Esophagus squamous epithelium (tissue), 5 donors: ENCODE measurements at places on chromosomes 3 and 15.

GRCh38 chr3:36317915-36318314, 62.4 kb upstream of the STAC start:
- DNase-seq = no peak

- DNase-seq = no peak
Measured at GRCh38 chr3:139574026-139574947, 34.7 kb upstream of the RBP1 start.

- no peak for DNase-seq
Measured at GRCh38 chr3:32017286-32017685, 35.7 kb downstream of the ZNF860 start.

DNA sequence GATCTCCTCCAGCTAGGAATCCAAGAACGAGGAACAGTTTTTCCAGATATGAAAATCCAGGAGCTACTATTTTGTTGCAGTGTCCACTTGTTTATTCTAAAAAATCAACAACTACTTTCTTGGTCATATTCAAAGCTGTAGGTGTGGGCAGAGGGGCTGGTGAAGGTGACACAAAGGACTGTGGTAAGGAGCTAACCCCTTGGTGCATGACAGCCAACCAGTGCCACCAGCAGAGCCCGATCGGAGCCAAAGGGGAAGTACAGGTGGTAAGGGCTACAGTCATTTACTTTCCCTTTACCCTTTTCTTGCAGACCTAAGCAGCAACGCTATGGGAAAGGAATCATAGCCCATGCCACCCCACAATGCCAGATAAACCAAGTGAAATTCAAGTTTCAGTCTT, 30.7 kb downstream of the PLA1A start:
- DNase-seq = no peak

- no peak for DNase-seq
Measured at GRCh38 chr15:77186594-77187011, 115.7 kb upstream of the TSPAN3 start.

GRCh38 chr15:51077221-51078153, 17.2 kb downstream of the TNFAIP8L3 start:
- DNase-seq = no peak

GRCh38 chr15:76201536-76202255, 109.6 kb downstream of the ETFA start:
- DNase-seq = no peak

DNA sequence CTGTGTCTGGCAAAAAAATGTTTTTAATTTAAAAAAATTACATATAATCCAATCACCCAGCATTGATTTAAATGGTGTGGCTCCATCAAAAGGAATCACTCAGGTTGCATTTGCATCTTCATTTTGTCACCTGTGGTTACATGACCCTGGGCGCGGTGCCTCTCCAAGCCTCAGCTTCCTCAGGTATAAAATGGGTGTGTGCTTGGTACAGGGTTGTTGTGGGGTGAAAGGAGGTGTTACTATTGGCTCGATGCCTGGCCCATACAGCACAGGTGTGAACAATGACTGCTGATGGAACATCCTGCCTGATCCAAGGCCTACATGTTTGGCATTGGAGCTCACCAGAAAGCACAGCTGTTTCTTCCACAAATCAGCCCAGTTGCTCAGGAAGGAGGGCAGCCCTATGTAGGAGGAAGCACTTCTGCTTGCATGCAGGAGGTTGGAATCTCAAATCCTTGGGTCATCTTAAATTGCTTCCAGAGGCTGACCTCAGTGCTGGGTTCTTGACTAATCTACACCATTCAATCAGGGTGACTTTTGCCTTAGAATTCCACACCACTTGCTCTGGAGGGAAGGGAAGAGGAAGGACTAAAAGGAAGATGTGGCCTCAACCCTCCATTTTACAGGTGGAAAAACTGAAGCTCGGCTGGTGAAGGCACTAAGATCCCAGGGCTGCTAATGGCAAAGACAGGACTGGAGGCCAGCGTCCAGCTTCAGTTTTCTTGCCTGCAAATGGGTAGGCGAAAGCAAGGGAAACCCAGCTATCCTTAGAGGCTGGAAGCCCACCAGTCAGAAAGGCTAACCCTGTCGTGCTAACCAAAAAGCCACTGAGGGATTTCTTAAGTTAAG, 31.7 kb downstream of the BHLHE40 start:
- no peak for DNase-seq

- DNase-seq = no peak
Measured at GRCh38 chr15:77607111-77607893, 25.4 kb downstream of the LINGO1 start.

DNA sequence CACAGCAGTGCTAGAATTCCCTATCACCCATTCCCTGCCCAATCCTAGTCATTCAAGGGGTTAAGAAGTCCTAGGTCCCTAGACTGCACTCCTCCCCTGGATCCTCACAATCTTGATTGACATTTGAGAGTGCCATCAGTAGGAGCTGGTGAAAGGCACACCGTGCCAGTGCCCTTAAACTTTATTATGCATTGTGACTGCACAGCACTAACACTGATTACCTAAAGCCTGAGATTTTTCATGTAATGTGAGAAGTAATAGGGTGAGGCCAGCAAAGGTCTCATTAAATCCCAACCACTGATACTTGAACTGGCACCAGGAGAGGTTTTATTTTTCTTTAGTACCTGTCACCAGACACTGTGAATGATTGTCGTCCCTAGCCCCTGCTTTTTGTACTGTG, 16.3 kb downstream of the GXYLT2 start:
- no peak for DNase-seq

DNA sequence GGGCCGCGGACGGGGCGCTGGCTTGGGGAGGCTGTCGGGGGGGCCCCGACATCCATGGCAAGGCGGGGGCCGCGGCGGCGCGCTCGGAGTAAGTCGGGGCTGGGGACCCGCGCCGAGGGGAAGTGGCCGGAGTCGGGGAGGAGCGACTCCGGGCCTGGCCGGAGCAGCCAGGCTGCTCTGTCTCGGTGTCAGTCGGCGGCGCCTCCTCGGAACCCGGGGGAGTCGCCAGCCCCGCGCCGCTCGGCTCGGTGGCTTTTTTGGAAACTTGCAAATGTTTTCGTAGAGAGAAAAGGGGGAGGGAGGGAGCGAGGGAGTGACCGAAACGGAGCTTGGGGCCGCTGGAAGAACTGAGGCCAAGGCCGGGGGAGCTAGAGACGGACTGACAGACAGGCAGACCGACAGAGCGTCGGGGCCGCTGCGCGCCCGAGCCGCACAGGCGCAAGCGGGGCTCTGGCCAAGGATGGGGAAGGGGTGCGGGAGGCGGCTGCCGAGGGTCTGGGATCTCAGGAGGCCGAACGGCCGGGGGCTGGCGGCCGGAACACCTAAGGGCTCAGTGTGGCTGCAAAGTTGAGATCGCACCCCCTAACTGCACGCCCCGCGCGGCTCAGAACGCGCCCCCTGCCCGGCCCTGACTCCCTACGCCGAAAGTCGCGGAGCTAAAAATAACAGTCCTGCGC, 5.0 kb downstream of the PTH1R start:
- DNase-seq = no peak
